ENCODE measurements at places on chromosomes 2 and 18.
A peak's percentile ranks its signal among the peaks of the same experiment; 100 is the strongest.

- DNase-seq: no peak
Observed at GRCh38 chr18:73163236-73163635, 295.4 kb upstream of the NETO1 start.

DNA sequence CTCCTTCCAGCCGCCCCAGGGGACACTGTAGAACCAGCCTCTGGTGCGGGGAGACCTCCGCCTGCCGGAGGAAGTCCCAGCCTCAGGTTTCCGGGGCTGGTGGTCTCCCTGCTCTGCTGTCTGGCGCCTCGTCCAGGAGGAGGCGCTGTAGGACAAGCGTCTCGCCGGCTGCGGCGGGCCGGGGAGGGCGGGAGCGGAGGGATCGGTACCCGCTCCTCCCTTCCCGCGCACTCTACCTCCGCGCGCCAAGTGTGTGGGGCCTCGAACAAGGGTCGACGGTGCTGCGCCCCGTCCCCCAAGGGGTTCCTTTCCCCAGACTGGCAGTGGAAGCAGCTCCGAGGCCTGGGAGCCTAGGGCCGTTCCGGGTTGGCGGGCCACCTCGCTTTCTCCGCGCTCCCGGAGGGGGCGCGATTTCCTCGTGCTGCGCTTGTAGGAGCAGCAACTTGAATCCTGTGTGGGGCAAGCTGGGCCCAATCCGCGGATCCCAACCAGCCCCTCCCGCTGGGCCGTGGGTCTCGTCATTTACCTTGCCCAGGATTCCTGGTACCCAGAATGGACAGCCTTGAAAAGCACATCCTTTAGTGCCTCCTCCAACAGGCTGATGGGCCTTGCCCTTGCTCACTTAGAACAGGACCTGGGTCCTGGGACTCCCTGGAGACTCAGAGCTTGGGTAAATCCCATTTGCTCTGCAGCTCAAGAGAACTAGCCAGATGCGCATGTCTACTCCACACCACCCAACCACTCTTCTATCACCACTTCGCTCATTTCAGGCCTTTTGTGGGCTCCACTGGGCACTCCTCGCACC, 10.6 kb upstream of the HOXD4 start:
- peak; percentile 77 for DNase-seq

- no peak for DNase-seq
Observed at GRCh38 chr2:220512419-220512818, 885.0 kb downstream of the SLC4A3 start.

GRCh38 chr2:170986566-170987258, 57.7 kb downstream of the GORASP2 start:
- no peak for DNase-seq

GRCh38 chr2:118881490-118882129, 34.2 kb upstream of the EN1 start:
- peak; percentile 28 for DNase-seq

- no peak for DNase-seq
Observed at GRCh38 chr2:3871002-3871401, 167.6 kb downstream of the DCDC2C start.

DNA sequence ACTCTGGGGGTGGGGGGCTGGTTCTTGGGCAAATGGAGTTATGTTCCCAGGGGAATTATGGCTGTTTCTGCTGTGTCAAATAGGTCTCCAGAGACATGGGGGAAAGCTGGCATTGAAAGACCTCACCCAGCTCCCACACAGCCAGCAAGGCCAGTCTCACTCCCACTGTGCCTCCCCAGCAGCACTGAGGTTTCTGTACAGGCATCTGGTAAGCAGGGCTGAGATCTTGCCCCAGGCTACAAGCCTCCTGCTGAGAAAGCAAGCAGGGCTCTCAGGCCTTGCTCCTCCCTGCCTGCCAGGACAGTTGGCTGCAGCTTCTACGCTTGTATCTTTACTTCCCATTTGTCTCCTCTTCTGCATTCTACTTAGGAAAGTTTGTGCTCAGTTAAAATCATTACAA, 50.5 kb upstream of the FHOD3 start:
- DNase-seq: no peak

DNA sequence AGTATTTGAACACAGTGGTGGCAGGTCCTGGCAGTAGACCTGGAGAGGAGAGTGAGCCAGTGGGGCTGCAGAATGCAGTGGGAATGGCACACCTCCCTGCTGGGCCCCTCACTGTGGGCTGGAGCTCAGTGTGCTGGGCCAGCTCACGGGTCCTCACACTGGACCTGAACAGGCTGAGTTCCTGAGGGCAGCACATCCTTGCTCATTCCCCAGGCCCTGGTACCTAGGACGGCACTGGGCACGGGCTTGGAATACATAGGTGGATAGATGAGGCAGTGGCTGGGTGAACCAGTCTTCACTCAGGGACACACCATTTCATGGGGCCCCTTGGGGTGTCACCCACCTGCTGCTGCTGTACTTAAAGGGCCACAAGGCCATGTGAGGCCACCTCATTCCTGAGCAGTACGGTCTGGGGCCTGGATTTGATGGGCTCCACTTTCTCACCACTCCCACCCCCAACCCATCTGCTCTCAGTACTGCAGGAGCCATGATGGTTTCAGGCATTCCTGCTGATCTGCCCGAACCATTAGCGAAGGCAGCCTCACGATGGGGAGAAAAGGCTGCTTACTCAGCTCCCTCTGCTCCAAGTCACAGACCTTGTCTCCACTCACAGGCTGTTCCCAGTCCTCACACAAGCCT, 4.2 kb downstream of the TMEM177 start:
- DNase-seq: no peak

DNA sequence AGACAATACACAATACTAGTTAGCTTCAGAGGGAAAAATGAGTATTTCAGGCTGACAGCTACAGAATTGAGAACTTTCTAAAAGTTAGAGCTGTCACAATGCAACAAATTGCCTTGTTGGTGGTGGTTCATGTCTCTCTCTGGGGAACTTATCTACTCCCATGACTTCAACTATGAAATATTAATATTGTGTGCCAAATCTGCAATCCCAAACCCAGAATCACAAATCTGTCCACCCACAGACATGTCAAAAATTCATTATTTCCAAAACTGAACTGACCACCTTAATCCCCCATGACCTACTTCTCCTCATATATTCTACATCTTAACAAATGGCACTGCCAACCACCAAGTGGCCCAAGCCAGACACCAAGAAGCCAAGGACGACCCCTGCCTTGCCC, 143.5 kb downstream of the TCF4 start:
- no peak for DNase-seq

GRCh38 chr2:25624635-25625034, 48.7 kb downstream of the DTNB start:
- no peak for DNase-seq

- no peak for DNase-seq
Observed at GRCh38 chr18:10234281-10234680, 220.2 kb upstream of the APCDD1 start.

DNA sequence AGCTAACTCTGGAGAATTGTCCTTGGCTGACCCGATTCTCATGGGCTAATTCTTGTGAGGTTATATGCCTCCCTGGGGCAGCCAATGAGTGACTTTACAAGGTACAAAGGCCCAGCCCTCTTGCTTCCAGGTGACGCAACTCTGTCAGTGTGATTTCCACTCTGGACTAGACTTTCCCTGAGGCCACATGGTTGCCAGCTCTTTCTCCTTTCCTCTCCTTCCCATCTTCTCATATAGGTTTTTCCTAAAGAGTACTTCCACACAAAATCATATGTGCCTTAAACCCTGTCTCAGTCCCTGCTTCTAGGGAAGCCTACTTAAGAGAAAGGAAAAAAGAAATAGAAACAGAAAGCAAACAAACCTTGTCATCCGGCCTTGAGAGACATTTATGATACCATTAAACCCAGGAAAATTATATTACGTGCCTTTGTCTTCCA, 226.2 kb upstream of the ZSWIM2 start:
- DNase-seq: no peak
